ENCODE measurements at places on chromosomes 4 and X.

- DNase-seq: no peak
Measured at GRCh38 chrX:23662853-23663252, 4.4 kb upstream of the PRDX4 start.

DNA sequence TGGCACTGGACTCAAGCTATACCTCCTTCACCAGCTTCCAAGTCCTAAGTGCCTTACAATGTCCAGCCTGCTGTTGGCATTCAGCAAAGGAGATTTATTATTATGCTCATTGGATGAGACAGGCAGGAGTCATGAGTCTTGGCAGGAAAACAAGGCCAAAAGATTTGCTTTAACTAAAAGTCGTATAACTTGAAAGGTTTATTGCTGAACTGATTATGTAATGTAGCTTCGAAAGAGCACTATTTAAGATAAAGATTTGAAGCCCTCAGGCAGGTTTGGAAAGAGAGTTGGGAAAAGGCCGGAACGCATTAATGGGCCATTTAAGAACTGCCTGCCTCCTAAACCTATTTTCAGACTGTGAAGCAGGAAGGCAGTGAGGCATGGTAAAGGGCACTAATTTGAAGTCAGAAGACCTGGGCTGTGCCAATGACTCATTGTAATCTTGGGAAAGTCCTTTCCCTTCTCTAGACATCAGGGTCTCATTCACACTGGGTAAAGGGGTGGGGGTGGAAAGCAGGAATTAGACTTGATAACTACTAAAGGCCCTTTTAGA lies 280.5 kb upstream of the EDA2R start:
- no peak for DNase-seq

- DNase-seq: no peak
Measured at GRCh38 chr4:120680647-120681228, 241.8 kb downstream of the PRDM5 start.

- DNase-seq: no peak
Measured at GRCh38 chr4:41070516-41071281, 143.6 kb downstream of the APBB2 start.

DNA sequence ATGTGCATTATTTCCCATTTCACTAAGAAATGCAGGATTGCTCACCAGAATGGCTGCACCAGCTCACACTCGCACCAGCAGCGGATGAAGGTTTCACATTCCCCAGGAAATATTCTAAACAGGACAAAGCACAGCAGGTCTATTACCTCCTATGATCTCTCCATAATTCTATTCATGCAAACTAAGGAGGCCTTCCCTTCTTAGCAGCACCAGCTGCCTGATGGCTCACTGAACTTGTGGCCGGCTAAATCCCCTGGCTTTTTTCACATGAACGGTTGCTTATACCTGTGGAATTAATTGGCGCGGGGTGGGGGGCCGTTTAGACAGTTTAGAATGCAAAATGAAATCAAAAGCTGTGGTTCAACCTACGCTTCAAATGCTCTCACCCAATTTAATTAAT lies 73.5 kb upstream of the SRD5A3 start:
- DNase-seq: no peak

GRCh38 chrX:110321081-110321480 lies 3.2 kb upstream of the AMMECR1 start:
- DNase-seq: no peak
